PC-9 (cell line): ENCODE measurements at places on chromosomes 5 and 9.

GRCh38 chr5:135890867-135891266 is 4.8 kb downstream of the IL9 start:
- no peaks in the 10 kb centered on the region for H3K36me3 ChIP-seq
- no peaks in the 10 kb centered on the region for H3K27me3 ChIP-seq
- no peak overlapping the region for H3K27ac ChIP-seq
- no peak overlapping the region for H3K4me3 ChIP-seq
- DNase-seq: no peak

GRCh38 chr5:84113246-84114105 is 271.2 kb downstream of the EDIL3 start:
- no peak overlapping the region for H3K27ac ChIP-seq
- H3K36me3 ChIP-seq: no peaks in the 10 kb centered on the region
- H3K4me3 ChIP-seq: no peak overlapping the region
- no peaks in the 10 kb centered on the region for H3K27me3 ChIP-seq

- peaks cover 90% of the 10 kb centered on the region for H3K27me3 ChIP-seq
- no peaks in the 10 kb centered on the region for H3K4me1 ChIP-seq
- H3K4me3 ChIP-seq: no peak overlapping the region
- H3K36me3 ChIP-seq: no peaks in the 10 kb centered on the region
These were observed 11.9 kb downstream of the LCN1 start for GRCh38 chr9:135533113-135533512.

DNA sequence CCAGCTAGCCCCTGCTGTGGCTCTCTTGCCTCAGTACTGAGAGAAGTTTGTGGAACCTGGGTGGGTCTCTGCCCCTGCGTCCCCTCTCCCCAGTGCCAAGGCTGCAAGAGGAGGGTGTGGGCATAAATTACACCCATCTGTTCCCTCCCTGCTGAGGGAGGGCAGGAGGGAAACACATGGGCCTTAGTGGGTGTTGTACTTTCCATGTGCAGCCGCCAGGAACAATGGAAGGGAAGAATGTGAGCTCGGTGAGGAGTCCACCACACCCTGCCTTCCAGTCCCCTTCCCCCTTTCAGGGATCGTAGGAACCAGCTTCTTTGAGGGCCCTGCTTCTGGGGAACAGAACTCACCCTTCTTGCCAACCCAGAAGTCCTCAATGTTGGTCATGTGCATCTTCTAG is 138.2 kb upstream of the KLF4 start:
- no peak overlapping the region for H3K4me3 ChIP-seq
- no peaks in the 10 kb centered on the region for H3K36me3 ChIP-seq
- no peaks in the 10 kb centered on the region for H3K4me1 ChIP-seq

DNA sequence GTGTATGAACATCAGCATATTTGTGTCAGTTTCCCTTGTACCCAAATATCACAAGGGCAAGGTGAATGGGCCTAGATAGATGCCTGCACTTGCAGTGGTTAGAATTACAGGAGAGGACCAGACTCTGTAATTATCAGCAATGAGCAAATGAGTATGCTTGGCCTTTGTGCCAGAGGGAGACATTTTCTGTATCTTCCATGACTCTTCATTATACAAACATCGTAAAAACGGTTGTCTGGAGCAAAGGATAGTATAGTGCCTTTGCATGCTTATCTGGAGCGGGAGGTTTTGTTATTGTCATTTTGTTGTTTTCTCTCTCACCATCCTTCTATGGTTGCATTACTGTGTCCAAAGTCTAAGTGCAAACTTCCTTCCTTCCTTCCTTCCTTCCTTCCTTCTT is 1568.5 kb upstream of the NUDT12 start:
- no peak overlapping the region for H3K4me3 ChIP-seq
- no peaks in the 10 kb centered on the region for H3K36me3 ChIP-seq
- no peaks in the 10 kb centered on the region for H3K27me3 ChIP-seq
- no peak for DNase-seq
- no peaks in the 10 kb centered on the region for H3K4me1 ChIP-seq

DNA sequence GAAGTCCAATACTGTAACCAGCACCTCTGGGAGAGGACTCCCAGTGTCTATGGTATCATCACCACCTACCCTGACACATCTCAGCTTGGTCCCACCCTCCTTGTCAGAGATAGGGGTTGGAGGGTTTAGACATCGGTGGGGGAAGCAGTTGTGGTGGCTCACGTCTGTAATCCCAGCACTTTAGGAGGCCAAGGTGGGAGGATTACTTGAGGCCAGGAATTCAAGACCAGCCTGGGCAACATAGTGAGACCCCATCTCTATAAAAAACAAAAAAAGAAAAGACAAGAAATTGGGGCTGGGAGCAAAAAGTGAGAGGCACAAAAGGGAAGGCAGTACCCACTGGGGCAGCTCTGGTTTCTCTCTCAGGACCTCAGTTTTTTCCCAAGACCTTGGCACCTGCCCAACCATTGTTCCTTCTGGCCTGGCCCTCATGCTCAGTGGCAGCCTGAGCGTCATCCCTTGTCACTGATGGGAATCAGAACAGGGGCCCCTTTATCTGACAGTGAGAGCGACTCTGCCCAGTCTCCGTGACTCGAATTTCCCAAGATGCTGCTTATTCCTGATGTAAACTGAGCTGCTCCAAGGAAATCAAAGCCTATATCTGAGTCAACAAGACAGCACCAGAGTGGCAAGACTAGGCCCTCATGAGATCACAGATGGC is 80.5 kb upstream of the HSPA9 start:
- H3K36me3 ChIP-seq: no peaks in the 10 kb centered on the region
- peaks cover 20% of the 10 kb centered on the region for H3K4me1 ChIP-seq
- no peaks in the 10 kb centered on the region for H3K27me3 ChIP-seq
- DNase-seq: peak; percentile 68
- no peak overlapping the region for H3K4me3 ChIP-seq
- H3K27ac ChIP-seq: no peak overlapping the region

GRCh38 chr5:31062902-31063580 is 130.4 kb upstream of the CDH6 start:
- H3K27me3 ChIP-seq: no peaks in the 10 kb centered on the region
- no peaks in the 10 kb centered on the region for H3K4me1 ChIP-seq
- no peak overlapping the region for H3K27ac ChIP-seq
- DNase-seq: no peak

DNA sequence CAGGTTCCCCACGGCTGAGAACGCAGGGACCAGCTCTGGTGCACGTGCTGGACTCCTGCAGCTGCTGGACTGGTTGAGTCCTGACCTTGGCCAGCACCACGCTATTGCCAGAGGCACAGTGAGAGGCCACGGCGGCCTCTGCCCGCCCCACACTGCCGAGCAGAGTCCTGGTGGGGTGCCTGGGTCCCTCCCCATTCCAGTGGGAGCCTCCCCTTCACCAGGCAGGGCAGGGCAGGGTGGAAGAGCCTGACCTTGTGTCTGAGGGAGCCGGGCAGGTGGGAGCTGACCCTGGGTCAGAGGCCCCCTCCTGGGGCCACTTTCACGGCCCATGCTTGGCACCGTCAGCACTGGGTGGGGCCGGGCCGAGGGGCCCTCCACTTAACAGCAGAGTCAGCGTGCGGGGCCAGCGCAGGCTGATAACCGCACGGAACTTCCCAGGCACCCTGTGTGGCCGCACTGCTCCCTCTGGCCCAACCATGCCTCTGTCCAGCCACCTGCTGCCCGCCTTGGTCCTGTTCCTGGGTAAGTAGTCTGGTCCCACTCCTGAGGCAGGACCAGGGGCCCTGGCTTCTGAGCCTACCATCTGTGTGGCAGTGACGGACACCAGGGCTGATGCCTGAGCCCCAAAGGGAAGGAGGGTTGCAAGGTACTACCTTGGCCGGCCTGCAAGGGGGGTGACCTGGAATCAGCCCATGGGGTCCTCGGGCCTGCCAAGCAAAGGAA is at the start of gene MAMDC4:
Gene MAMDC4 (plus strand): TSS at position 406 of the 723 bp plus-strand sequence. CDS start 71 bp downstream, at position 477.
- H3K27me3 ChIP-seq: no peaks in the 10 kb centered on the region
- peak; percentile 29 for DNase-seq
- no peak within 1 kb of the TSS for H3K4me3 ChIP-seq
- peaks cover 6% of the 10 kb centered on the region; the same call in 1 of the 2 replicates for H3K4me1 ChIP-seq
- H3K27ac ChIP-seq: no peak within 1 kb of the TSS

- no peak for DNase-seq
- no peaks in the 10 kb centered on the region for H3K36me3 ChIP-seq
- no peak overlapping the region for H3K4me3 ChIP-seq
These were observed 23.0 kb upstream of the MTAP start for GRCh38 chr9:21779397-21779796.

DNA sequence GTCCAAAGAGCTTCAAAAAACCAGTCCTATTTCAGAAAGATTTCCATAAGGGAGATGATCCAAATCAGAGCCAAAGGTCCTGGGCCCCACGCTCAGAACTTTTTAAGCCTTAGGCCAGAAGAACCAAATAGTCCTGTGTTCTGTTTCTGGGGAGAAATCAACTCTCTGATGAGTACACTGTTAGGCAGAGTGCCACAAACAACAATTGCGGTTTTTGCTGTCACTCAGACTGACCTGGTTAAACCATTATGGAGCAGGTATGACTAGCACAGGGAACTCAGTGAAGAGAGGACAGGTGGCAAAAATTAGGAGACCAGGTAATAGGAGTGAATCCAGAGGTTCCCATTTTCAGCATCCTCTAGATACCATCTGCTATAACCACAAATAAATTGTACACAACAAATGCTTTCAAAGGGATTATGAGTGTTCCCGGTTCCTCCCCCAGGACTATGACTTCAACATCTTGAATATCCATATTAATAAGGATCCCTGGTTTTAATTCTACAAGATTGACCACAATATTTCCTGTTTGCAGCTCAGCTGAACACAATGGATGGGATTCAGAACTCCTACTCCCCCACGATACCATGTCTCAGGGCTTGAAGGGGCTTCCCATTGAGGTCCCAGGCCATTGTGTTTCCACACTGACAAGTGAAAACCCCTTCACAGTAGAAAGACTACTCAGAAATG is 52.1 kb upstream of the FREM1 start:
- no peak overlapping the region for H3K27ac ChIP-seq
- no peaks in the 10 kb centered on the region for H3K36me3 ChIP-seq
- H3K4me3 ChIP-seq: 0 out of 2 replicates have a peak overlapping the region, but pooled peaks have one; percentile 5
- peak; percentile 43 for DNase-seq
- no peaks in the 10 kb centered on the region for H3K4me1 ChIP-seq

- peak overlapping the region; percentile 69 for H3K4me3 ChIP-seq
- H3K27me3 ChIP-seq: no peaks in the 10 kb centered on the region
- H3K27ac ChIP-seq: peak overlapping the region; percentile 90
- H3K4me1 ChIP-seq: peaks cover 25% of the 10 kb centered on the region
- peak; percentile 74 for DNase-seq
- H3K36me3 ChIP-seq: no peaks in the 10 kb centered on the region
These were observed 101.1 kb downstream of the RGS3 start for GRCh38 chr9:113564498-113565237.

DNA sequence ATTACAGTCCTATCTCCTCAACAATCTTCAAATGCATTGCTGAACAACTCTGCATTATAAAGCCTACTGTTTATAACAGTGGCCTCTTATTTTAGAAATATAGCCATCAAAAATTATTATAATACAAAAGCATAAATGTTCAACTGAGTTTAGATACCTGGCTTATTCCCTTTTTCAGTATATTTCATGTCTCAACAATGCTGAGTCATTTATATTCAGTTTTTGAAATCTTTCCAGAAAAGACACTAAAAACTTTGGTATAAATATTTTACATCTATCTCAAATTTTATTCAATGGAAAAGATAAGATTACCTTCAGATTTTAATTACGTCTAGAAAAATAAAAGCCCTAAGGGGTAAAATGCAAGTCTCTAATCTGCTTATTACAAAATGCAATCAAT is 37.9 kb downstream of the LURAP1L start:
- DNase-seq: no peak
- peak overlapping the region; percentile 100 for H3K27ac ChIP-seq
- H3K4me3 ChIP-seq: no peak overlapping the region
- H3K27me3 ChIP-seq: no peaks in the 10 kb centered on the region

DNA sequence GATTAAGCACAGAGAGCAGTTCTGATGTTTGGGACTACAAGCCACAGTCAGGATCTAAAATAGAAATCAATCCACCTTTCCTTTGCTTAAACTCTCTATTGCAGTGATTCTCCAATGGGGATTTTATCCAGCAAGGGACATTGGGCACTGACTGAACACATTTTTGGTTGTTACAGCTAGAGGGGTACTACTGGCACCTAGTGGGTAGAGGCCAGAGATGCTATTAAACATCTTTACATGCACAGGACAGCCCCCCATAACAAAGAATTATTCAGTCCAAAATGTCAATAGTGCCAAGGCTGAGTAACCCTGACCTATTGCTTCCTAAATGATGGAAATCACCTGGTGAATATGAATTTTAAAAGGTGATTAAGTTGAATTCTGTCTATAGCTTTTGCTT is 12.0 kb downstream of the ZNF622 start:
- H3K4me1 ChIP-seq: no peaks in the 10 kb centered on the region
- H3K27ac ChIP-seq: no peak overlapping the region
- no peak overlapping the region for H3K4me3 ChIP-seq
- DNase-seq: no peak
- peaks cover 59% of the 10 kb centered on the region for H3K36me3 ChIP-seq

- DNase-seq: peak; percentile 30
- peak overlapping the region; percentile 39; the same call in 1 of the 2 replicates for H3K4me3 ChIP-seq
- no peaks in the 10 kb centered on the region for H3K27me3 ChIP-seq
- no peaks in the 10 kb centered on the region for H3K36me3 ChIP-seq
These were observed 217.0 kb downstream of the TMEM38B start for GRCh38 chr9:105911104-105911911.

DNA sequence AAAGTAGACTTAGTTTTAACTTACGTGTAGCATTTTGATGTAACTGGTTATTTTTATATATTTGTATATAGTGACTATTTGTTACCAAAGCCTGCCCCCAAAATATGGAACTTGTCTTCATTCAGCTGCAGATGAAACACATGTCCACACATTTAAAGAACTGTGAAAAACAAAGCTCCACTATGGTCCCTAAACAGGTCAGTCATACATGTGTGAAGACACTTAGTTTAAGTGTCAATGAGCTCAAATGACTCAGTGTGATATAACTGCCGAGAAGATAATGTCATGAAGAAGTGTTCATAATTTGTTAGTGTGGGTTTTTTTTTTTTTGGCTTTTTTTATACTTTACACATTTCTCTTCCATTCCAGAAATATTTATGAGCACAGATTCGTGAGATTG is 28.2 kb downstream of the HAVCR1 start:
- DNase-seq: no peak
- no peak overlapping the region for H3K27ac ChIP-seq
- H3K27me3 ChIP-seq: peaks cover 15% of the 10 kb centered on the region
- H3K36me3 ChIP-seq: no peaks in the 10 kb centered on the region
- H3K4me1 ChIP-seq: no peaks in the 10 kb centered on the region
- no peak overlapping the region for H3K4me3 ChIP-seq
